ENCODE measurements at places on chromosomes 13 and 19.

DNA sequence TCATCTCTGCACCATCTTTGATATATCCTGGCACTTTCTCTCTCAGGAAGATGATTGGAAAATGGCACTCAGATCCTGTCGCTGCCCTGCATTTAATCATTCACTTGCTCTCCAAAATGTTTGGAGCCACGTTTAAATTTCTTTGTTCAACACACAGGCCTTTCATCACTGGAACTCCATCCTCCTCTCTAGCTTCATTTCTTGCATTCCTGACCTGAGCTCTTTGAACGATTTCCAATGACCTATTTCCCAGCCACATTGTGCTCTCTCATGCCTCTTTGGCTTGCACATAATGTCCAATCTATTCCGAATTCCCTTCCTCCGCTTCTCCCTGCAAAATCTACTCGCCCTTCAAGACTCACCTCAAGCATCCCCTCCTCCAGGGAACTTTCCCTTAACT, 287.4 kb upstream of the NBEA start:
- no peak for DNase-seq

GRCh38 chr19:45630463-45630862, 8.7 kb downstream of the EML2 start:
- no peak for DNase-seq

GRCh38 chr13:37479916-37480315, 118.7 kb downstream of the POSTN start:
- DNase-seq = no peak

GRCh38 chr19:10412257-10412977, 7.9 kb upstream of the PDE4A start:
- DNase-seq = no peak

- no peak for DNase-seq
Measured at GRCh38 chr19:45471111-45471930, 3.5 kb downstream of the FOSB start.

DNA sequence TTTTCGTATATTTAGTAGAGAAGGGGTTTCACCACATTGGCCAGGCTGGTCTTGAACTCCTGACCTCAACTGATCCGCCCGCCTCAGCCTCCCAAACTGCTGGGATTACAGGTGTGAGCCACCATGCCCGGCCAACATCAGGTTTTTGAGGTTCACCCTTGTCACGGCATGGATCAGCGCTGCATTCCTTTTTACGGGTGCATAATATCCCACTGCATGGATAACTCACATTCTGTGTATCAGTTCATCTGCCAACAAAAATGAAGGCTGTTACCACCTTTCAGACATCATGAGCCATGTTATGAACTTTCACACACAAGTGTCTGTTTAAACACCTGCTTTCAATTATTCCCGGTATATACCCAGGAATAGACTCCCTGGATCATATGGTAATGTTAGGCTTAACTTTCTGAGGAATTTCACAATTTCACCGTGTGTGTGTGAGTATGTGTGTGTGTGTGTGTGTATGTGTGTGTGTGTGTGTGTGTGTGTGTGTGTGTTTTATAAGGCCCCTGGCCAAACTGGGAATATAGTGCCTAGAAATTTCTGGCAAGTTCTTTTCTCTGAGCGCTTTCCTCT, 52.2 kb downstream of the AP1M1 start:
- DNase-seq = no peak

DNA sequence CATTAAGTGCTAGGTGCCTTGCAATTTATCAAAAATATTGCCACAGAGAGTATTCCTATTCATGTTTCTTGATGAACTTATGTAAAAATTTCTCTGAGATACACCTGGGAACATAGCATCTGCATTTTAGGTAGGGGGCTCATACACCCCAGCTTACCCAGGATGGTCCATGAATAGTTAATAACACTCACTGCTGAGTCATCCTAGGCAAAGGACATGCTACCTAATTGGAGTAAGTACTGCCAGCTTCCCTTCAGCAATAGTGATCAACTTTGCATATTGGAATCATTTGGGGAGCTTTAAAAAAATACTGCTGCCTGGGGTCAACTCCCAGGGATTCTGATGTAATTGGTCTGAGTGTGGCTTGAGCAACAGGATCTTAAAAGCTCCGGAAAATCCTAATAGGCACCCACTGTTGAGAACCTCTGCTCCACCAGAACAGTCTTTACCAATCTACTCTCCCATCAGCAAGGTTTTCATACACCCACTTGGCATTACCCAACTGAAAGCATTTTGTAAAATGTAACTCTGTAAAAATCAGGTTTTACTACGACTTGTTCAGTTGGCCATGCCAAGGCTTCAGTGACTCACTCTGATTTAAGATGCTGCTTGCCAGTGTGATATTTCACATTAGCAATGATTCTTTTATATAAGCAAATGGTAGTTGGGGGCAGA, 67.2 kb upstream of the FNDC3A start:
- DNase-seq = no peak

DNA sequence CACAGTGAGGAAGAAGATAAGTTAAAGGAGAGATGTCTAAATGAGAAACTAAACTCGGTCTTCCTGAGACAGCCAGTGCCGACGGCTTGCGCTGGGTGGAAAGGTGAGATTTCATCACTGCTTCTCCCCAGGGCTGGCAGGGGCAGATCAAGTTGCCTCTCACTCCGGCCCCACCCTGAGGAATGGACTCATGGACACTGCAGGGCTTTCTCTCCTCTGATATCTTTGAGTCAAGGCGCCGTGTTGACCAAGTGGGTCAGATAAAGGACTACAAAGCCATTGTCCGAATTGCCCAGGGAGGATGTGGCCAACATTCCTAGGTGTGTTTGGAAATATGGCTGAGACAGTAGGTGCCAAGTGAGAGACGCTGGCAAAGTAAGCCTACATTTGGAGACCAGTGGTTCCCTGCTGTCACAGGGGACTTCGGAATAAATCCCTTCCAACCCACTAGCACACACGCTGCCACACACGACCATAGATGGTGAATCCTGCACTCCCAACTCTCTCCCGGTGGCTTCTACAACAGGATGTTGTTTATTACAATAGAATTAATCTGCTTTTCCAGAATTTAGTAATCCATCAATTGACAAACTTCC, 156.5 kb upstream of the TSC22D1 start:
- no peak for DNase-seq

DNA sequence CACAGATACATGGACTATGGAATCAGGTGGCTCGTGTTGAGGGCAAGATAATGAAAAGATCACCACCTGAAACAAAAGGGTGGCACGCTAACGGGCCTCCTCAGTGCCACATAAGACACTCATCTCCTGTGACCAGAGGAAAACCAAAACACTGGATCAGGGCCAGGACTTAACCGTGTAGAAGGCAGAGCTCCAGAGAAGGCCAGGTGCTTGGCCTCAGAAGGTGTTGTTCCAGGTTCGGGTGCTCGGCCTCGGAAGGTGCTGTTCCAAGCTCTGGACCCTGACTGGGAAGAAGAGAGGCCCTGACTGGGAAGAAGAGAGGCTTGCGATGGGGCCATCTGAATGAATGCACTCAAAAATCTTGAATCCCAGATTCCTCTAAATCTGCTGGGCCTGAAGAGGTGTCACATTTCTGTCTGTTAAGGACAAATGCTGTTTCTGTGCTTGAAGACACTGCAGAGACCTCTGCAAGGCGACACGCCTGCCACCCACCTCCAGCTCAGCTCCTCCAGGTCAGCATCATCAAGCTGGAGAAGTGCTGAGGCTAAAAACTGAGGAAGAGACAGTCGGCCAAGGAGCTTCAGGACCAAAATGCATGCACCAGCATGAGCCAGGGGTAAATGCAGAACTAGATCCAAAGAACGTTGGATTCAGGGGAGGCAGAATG, 2.7 kb upstream of the RASA3 start:
- DNase-seq = no peak

- DNase-seq = no peak
Measured at GRCh38 chr13:97904059-97904458, 49.4 kb upstream of the IPO5 start.

GRCh38 chr13:92677571-92677970, 549.0 kb upstream of the GPC6 start:
- DNase-seq = no peak

DNA sequence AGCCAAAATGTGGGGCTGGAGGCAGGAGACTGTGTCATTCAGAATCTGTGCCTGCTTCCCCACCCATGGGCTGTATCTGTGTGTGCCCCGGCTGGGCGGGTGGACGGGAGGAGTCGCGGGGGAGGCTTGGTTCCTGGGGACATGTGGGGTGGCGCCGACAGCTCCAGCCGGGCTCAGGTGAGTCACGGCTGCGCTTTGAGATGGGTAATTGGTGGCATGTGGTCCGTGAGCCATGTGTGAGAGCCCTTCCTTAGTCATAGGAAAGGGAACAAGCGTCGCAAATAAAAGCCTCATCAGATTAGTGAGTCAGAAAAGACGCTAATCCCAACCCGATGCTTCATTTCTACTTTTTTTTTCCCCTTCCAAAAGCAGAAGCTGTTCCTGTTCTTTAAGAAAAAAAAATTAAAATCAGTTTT, 118.6 kb upstream of the ZNF536 start:
- DNase-seq = no peak

DNA sequence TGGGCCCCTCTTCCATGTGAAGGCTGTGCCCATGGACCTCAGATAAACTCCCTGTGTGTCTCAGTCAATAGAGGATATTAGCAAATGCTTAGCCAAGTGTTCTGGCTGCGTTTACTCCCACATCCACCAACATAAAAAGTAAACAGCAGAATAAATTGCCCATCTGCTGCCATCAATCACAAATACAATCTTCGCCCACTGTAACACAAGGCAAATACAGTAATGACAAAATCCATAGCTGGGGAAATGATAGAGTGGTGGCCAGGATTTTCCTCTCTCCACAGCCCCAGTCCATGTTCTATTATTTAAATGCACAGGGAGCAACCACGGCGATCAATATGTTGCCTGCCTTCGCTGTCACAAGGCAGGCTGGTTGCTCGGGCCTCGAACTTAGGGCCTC, 376.5 kb downstream of the UQCRFS1 start:
- no peak for DNase-seq

GRCh38 chr19:13557756-13558398, 51.6 kb upstream of the CACNA1A start:
- DNase-seq = no peak

DNA sequence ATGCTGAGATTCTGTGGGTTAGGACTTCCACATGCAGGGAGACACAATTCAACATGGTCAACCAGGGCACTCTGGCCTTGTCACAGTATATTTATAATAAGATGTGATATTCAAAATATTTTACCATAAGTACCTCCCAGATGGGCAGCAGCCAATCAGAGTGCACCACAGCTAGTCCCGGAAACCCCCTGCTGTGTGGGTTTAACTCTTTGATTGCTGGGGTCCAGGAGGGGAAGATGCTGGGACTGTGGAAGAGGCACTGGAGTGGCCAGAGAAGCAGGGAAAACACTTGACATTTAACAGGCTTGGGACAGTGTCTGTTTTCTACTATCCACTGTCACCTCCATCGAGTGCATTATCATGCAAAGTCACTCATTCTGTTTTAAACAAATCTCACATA, 99.0 kb downstream of the MBNL2 start:
- DNase-seq = no peak

DNA sequence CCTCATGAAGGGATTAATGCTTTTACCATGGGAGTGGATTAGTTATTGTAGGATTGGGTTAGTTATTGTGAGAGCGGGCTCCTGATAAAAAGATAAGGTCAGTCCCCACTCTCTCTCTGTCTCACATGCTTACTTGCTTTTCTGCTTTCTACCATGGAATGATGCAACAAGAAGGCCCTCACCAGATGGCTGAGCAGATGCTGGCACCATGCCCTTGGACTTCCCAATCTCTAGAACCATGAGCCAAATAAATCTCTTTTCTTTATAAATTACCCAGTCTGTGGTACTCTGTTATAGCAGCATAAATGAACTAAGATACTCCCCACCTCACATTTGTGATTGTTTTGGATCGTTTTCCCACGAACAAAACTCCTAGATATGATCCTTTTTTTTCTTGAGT, 353.8 kb downstream of the DNAJC15 start:
- no peak for DNase-seq

DNA sequence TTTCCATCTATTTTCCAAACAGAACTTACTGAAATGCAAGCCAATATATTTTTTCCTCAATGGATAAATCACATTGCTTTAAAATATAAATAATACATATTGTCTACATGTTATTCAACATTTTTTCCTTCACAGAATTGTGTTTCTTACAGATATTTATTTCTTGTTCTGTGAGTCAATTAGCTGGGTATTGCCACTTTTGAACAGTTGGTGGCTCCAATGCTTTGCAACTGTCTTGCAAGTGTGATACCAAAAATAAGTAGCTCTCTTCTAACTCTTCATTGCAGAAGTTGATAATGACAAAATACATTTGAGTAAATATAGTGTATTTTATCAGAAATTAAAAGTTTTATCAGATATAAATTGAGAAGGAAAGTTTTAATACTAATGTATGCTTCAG, 17.1 kb upstream of the GPC5 start:
- DNase-seq = no peak

GRCh38 chr13:93249364-93250306, 23.0 kb downstream of the GPC6 start:
- DNase-seq = no peak

DNA sequence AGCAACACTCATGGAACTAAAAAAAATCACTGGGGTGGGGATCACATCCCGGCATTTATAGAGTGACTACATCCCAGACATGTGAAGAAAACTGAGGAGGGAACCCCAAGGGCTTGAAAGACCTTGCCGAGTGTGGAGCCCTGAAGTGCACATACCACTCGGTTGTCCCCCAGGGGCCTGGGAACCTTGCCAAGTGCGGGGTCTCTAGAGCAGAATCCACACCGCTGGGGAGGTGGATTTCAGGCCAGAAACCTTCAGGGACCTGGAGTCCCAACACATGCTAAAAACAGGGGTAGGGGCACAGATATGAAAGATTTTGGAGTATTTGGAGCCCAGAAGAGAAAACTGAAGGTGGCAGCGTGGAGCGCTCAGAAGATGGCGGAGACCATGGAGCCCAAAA, 35.2 kb downstream of the ERICH4 start:
- DNase-seq = no peak

DNA sequence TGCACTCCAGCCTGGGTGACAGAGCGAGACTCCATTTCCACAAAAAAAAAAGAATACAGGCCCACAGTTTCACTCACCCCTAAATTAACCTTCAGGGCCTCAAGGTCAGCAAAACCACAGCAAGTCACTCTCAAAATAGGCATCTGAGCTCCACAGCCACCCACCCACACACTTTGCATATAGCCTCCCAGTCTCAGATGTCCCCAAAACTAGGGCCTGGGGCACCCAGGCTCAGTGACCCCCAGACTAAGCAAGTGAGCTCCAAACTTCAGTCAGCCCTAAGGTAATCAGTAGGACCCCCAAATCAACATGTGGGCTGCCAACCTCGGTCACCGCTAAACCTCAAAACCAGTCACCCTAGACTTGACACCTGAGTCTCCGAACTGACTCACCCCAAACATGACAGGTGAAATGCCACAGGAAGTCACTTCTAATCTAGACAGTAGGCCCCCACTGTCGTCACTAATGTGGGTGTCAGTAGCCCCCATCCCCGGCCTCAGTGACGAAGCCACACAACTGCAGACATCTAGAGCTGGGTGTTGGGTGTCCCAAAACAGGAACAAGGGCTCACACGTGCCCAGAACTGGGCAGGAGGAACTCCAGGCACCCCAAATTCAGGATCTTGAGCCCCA, 13.9 kb downstream of the RABAC1 start:
- DNase-seq = peak; percentile 90

Data from stimulated activated CD4-positive, alpha-beta T cell treated with anti-CD3 and anti-CD28 coated beads, Interleukin-2, amount 100 ng/mL, for 4 hours (primary cell).